Mucosa of gallbladder (tissue), 1 donor: ENCODE measurements at places on chromosomes 5 and 9.

DNA sequence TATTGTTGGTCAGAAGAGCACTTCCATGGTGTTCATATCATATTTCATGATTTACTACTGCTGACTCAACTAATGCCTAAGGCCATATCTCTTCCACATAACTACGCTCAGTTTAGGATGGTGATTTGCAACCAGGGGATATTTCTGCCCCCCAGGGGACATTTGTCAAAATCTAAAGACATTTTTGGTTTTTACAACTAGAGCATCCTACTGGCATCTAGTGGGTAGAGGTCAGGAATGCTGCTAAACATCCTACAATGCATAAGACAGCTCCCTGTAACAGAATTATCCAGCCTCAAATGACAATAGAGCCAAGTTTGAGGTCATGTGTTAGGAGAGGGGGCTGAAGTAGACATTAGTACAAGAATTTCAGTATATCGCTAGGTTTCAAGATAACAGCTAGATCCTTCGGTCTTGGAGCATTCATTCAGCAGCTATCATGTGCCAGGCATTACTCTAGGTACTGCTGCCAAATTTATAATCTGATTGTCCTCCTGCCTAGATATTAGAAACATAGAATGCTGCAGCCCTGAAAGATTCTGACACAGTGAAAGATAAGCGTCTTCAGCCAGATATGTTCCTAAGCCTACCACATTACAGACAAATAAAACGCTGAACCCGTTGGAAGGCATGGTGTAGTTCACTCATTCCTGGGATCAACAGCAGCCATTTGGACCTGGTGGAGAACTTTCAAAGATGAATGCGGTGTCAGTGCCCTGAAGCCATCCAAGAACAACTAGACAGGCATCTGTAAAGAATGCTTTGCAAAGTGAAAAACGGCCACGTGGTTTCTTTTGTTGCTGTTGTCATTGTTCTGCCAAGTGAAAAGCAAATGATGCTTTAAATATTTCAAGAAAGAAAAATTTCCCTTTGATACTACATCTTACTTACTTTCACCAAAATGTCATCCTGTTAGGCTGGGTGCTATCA, 55.5 kb upstream of the FST start:
- no peak for DNase-seq

DNA sequence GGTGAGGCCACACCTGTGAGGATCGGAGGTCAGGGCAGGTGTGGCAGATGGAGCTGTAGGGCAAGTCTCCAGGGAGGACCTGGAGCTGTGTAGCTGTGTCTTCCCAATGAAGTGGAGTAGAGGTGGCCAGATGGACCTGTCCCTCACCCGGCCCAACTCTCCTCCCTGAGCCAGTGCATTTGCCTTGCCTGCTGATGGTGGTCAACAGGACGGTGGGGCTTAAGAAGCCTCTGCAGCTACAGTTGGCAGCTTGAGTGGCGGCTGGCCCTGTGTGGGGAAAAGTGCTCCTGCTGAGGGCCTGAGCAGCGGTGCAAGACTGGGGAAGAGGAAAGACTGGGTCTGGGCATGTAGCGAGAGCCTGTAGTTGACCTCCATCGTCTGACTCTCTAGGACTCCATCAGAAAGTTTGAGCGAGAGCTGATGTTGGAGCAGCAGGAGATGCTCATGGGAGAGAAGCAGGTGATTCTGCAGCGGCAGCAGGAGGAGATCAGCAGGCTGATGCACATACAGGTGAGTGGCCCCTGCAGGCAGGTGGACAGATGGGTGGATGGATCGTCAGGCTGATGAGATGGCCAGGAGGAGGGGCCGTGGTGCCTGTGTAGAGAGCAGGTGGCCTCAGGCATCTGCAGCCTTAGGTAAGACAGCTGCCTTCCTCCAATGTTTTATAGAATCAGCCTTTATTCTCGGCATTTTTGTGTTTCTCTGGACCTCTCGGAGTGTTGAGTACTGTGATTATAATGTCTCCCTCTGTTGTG, 24.9 kb downstream of the PITX1 start:
- no peak for DNase-seq

GRCh38 chr9:4196376-4196775, 103.5 kb downstream of the GLIS3 start:
- DNase-seq = no peak

DNA sequence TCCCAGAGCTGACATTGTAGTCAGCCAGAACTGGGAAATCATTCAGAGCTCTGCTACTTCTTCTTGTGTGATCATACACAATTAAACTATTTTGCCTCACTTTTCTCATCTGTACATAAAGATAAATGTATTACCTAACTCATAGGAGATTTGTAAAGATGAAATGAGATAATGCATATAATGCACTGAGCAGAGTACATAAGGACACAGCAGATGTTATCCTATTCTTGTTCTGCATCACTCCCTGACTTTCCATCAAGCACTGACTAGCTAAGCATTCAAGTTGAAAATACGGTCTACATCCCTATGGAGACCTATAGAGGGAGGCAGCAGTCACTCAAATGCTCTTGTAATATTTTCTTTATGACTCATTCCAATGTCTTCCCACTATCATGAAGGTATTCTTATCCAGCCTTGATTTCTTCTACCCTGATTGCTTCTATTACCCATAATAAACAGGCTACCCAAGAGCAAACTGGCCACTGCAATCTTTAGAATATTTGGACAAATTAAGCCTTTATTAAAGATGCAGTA, 16.3 kb upstream of the PRR16 start:
- DNase-seq = no peak

DNA sequence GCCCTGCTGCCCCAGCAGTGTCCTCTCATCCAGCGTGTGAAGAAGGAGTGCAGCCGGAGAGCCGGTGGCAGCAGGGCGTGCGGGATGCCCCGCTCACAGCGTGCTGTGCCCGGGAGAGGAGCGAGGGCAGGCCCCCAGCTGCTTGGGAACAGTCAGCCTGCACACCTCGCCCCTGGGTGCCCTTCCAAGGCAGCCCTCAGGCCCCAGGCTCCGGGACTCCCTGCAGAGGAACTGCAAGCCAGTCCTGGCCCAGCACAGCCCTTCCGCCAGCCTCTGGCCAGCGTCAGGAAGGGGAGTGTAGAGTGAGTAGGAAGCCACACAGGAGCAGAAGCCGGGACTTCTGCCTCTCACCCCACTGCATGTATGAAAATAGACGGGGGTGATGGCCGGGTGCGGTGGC, 43.5 kb downstream of the ADAMTS2 start:
- DNase-seq = no peak

DNA sequence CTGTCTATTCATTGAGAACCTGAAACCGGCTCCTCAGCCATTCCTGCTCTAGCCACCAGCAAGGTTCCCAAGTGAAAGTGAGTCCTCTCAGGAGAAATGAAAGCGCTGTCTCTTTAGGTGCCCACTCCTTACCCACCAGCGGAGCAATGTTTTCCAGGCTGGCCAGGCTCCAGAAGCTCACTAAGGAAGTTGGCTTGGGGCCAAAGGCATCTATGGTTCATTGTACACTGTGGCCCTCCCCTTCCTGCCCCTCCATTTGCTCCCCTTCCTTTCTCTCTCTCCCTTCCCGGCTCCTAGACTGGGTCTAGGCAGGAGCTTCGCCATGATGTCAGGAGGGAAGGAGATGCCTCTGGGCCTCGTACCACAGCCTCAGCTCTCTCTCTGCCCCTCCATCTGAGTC, 1.1 kb upstream of the GABRP start:
- DNase-seq = peak; percentile 31

DNA sequence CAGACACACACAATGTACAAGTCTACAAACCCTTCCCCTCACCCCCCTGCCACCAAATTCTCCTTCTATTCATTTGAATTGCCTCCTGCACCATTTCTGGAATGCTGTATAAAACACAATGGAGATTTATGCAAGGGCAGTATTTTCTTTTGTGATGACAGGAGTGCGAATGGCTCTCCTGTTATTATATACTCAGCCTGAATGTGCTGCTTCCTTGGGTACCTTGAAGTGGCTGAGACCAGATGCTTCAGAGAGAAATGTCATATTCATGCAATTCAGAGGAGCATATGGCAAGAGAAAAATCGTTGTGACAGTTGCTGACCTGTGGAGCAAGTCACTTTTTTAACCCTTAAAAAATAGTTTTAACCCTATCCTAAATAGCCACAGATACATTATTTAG, 468.0 kb upstream of the WWC1 start:
- DNase-seq = no peak

DNA sequence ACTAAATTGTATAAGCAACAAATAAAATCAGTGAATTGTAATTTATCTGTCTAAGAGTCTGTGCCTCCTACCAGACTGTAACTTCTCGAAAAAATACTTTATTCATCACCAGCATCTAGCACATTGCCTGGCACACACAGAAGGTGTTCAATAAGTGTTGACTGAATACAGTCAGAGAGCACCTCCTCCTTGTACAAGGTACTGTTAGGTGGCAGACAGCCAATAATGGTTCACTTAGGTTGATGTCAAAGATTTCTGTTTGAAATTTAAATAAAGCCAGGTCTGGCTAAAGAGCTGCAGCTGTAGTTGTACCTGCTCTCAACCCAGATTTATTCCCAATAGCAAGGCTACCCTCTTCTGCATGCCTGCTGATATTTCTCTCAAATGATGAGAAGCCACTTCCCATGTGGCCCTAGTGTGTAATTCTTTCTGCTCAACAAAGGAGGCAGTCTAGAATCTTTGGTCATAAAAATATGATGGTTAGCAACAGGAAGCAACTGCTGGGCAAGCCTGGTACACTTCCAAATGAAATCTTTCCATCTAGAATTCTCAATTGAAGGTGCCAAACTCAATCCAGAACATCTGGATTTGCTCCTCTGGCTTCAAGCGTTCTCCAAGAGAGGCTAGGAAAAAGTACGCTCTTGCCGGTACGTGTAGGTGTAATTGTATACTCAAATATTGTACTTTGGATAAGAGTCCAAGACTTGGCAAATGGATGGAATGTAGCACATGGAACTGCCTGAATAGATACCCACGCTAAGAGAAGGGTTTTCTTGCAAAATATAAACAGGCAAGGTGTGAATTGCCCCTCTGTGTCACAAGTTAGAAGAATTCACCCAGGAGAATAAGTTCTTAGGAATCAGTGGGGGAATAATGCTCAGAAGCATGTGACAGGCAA, 95.6 kb downstream of the NR6A1 start:
- DNase-seq = no peak

- DNase-seq = no peak
These were observed 88.4 kb downstream of the APBA1 start for GRCh38 chr9:69583645-69584234.

DNA sequence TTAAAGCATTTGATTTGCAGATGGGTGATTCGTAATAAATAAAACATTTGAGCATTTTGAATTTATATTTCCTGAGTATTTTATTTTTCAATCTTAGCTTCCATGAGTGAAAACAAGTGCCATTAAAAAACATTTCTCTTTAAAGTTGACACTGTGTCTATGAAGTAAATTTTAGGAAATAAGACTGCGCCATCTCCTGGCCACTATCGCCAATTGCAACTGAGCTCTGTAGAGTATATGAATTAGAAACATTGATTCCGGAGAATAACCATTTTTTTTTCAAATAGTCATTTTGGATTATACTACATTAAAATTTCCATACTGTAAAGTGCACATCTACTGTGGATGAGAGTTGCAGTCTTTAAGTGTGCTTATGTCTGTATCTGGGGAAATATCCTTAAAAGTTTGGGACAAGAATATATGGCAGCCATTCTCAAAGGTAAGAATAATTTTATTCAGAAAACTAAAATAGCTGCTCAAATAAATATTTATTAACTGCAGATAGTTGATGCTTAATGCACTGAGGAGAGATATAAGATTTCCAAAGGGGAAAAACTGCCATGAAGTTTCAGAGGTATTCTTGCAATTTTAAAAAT, 5.9 kb downstream of the DMRTA1 start:
- peak; percentile 53 for DNase-seq

GRCh38 chr5:85132269-85132668, 747.6 kb upstream of the EDIL3 start:
- DNase-seq = no peak
